ENCODE measurements at places on chromosomes 7 and 10.

DNA sequence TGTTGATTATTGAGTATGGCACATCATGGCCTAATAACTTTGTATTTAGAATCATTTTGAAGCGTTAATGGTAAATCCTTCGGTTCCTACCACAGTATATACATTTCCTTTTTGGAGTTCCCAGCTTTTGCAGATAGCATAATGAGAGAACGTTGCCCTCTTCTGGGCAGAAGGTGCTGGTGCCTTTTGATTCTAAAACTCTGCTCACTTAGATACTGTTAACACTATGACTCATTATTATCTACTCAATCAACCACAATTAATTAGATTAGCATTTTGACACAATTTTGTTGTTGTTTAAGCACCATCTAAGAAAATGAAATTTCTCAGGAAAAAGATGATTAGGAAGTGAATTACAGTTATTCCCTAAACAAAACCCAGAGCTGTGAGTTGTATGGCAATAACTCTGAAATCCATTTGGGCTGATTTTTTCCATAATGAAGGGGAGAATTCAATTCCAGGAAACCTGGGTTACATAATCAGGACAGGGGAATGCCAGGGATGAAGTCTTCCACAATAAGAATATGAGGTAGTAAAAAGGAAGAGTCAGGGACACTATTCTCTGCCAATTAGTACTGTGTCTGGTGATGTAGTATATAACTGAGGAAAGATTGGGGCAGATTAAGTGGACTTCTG lies 11.5 kb upstream of the DLD start:
- DNase-seq, result peak; percentile 67

DNA sequence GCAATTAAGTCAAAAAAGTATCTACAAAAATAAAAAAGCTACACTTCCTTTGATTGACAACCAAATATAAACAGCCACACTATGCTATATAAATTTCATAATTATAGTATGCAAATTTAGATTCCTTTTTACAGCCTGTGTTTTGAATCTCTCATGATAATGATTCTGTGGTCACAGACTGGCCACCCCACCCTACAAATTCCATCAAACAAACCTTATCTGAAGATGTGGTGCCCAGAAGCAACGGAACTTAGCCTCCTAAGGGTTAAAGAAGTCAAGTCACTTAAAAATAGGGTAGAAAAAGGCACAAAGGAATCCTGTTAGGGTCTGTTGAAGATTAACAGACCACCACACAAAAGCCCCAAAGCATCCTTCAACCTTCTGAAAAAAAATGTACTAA lies 351.8 kb downstream of the INHBA start:
- no peak for DNase-seq

DNA sequence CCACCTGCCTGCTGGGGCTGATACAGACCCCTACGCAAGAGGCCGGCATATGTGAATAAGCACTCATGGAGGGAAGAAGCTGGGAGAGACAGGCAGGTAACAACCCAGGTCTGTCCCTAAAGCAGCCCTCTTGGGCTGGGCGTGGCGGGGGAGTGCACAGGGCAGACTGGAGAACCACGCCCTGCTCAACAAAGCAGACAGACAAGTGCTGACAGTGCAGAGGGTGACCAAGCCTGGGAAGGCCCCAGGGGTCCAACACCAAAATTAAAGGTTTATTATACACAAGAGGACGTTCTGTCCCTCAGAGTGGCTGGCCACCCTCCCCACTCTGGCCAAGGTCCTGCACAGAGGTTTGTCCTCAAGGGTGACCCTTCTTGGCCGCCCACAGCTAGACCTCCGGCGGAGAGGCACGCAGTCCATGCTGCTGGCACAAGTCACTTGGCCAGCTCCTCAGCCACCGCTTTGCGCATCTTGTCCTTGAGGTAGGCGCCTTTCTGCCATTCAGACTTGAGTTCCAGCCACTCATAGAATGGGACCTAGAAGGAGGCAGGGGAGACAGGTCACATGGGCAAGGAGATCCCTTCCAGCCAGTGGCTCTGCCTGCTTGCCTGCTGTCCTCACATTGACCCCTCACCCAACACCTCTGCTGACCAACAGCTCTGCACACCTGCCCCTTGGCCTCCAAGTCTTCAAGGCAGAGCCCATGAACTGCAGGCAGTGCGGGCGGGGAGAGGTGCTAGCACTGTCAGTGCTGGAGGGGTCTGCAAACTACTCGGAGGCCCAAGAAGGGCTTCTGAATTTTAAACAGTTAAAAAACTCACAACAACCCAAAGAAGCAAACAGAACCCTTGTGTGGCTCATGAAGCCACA lies 11.4 kb upstream of the NACAD start:
- DNase-seq, result no peak

- DNase-seq, result no peak
Measured at GRCh38 chr10:30057894-30058556, 1.4 kb downstream of the JCAD start.

DNA sequence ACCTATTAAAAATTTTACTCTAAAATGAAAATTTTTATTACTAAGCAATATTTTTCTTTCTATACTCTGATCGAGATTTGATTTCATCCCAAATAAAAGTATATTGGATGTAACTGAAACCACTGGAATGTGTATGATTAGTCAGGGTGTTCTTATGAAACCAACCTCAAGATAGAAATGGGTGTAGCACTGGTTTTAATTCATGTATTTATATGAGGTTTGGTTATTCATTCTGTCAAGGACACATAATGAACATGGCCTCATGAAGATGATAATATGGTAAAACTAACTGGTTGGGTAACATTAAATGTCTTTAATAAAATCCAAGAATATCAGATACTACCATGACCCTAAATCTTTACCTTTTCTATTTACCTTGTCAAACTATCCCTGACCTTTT lies 197.7 kb downstream of the SEMA3A start:
- DNase-seq, result no peak

DNA sequence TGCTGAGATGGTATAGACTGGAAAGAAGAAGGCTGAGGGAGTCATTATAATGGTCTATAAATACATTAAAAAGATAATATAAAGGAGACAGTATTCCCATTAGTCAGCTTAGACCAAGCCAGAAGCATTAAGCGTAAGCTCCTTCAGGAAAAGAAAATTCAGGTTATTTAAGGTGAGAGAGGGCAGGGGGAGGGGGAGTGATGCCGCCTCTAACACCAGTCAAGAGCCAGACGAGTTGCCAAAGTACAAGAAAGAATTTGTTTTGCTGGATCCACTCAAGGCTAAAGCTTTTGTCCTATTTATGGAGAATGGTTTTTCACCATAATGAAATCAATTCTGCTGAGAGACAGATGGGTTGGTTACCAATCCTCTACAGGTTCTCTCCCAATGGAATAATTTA lies 99.3 kb downstream of the CFAP58 start:
- DNase-seq, result no peak

- no peak for DNase-seq
Measured at GRCh38 chr10:23340354-23340753, 4.2 kb downstream of the C10orf67 start.

DNA sequence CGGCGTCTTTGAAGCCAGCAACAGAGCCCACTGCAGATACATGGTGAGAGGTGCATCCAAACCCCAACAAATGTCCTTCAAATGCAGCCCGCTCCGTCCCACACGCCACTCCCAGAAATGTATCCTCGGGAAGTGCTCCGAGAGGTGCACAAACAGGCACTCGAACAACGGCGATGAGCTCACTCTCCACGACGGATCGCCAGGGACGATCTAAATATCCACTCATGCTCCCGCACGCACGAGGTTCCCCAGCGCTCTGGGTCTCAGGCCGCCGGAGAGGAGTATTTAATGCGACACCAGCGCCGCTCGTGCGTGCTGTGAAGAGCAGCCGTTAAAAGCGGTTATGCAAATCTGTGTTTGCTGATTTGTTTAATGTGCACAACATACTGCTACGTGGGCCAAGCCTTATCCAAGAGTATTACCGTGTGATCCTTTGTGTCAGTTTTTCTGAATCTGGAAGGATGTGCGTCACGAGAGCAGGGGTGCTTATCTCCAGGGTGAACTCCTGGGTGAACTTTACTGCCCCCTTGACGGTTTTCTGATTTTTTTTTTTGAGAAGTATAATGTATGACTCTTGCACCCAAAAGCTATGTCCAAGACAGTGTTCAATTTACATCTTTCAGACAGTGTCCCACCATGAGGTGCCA lies 48.5 kb upstream of the PPP2R2D start:
- DNase-seq, result no peak

- peak; percentile 63 for DNase-seq
Measured at GRCh38 chr7:11127114-11127785, 153.6 kb downstream of the PHF14 start.

DNA sequence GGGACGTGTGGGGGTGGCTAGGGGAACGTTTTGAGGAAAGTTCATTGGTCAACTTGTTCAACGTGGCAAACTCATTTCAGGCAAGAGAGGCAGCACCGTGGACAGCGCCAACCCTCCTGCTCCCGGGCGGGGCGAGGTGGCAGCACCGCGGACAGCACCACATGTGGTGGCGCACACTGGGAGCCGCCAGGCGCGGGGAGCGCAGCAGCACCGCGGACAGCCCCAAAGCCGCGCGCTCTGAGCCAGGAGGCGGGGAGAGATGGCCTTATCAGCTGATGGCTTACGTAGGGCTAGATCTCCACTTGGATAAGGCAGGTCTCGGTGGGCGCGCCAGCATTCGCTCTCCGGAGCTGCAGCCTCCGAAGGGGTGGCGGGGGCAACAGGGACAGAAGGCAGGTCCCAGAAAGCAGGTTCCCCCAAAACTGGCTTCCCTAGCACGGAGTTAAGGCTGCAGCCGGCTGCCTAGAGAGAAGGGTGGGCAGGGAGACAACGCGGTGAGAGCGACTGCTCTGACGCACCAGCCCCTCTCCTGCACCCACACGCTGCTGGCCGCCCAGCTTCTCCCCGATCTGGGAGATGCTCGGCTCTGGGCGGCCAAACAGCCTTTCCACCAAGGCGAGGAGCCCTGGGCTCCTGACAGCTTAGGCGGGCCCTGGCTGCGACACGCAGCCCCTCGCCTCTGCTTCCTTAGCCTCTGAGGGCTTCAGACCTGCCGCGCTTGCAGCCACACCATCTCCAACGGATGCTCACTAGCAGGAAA lies at the start of gene HTR5A:
Gene HTR5A (plus strand): TSS at position 333 of the 760 bp plus-strand sequence. CDS start 576 bp downstream, outside the sequence.
- peak; percentile 83 for DNase-seq

- no peak for DNase-seq
Measured at GRCh38 chr7:42186151-42186550, 50.9 kb downstream of the GLI3 start.
